Spleen (tissue), 13 donors: ENCODE measurements at places on chromosomes 7 and 10. TPM values are rescaled to one million over a fixed set of nuclear protein-coding genes. Genes with fewer than 3 reads are reported as not detected.

MYPN gene
- not detected for total RNA-seq

- no peak for DNase-seq
Observed at GRCh38 chr7:70744492-70744891, 387.5 kb upstream of the GALNT17 start.

CALML5 gene
- not detected for total RNA-seq

RASA4 gene
- total RNA-seq: 53.5 TPM

TRDMT1 gene
- 10.8 TPM for total RNA-seq

SLC26A3 gene
- not detected for total RNA-seq

- no peak for DNase-seq
Observed at GRCh38 chr7:129765352-129765751, 153.8 kb downstream of the NRF1 start.

PARP12 gene
- total RNA-seq: 60.8 TPM

- peak; percentile 86 for DNase-seq
Observed at GRCh38 chr10:1661859-1662437, 75.4 kb downstream of the ADARB2 start.

ELMO1 gene
- 205 TPM for total RNA-seq

GRCh38 chr10:61397175-61397986 is 55.8 kb downstream of the TMEM26 start:
- no peak for DNase-seq

DNA sequence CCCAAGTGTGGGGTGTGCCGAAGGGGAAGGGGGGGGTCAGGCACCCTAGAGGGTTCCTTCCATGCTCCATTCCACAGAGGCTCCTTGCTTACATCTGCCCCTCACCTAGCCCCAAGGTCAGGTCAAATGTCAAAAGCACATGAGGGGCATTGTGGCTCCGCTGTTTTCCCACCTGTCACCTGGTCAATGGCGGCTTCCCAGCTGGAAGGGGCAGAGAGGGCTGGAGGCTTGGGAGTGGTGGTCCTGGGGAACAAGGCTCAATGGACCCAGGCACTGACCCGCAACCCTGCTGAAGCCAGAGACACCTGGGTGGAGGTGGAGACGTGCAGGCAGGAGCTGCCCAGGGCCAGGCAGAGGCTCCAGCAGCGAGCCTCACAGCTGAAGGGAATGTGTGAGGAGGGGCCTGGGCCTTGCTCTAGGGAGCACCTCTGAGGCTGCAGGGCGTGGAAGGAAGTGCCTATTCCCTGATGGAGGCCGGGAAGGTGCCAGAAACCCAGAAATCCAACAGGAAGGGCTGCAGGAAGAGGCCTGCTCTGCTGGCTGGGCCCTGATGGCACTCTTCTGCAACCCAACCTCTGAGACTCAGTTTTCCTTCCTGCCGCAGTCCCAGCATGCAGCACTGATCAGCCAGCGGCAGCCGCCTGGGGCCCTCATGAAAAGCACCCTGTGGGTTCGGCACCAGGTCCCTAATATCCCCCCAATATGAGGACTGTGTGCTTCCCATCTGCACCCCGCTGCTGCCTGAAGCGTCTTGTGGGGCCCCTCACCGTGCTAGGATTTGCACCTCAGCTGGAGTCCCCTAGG is 16.0 kb downstream of the RASGEF1A start:
- DNase-seq: peak; percentile 58

SPDYE6 gene
- total RNA-seq: not detected

DNA sequence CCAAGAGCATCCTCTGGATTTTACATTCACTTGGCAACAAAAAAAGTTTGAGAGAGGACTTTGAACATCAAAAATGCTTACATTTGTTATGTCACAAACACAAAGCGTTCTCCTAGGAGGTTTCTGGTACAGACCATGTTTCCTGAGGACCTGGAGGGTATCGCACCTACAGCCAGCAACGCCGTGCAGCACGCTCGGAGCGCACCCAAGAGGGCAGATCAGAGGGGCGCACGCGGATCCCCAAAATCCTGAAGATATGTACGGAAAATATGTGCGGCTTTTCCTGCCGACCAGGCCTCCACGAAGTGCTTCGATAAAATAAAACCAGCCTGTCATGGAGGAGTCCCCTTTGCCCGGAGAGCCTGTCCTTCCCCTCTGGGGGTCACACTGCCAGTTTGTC is 454.9 kb downstream of the DNAJB6 start:
- DNase-seq: no peak

C10orf143 gene
- total RNA-seq: 2.3 TPM

TMEM26 gene
- 20.3 TPM for total RNA-seq

- no peak for DNase-seq
Observed at GRCh38 chr7:142379201-142379885, 121.5 kb upstream of the PRSS58 start.

GRCh38 chr7:12080006-12080405 is 131.1 kb upstream of the TMEM106B start:
- no peak for DNase-seq

GLI3 gene
- 2.2 TPM for total RNA-seq

- DNase-seq: no peak
Observed at GRCh38 chr7:21448974-21449373, 21.1 kb downstream of the SP4 start.

- DNase-seq: no peak
Observed at GRCh38 chr10:76550806-76551205, 1086.8 kb downstream of the KCNMA1 start.

ESYT2 gene
- 37.1 TPM for total RNA-seq

STARD3NL gene
- total RNA-seq: 41.3 TPM

PCGF5 gene
- total RNA-seq: 51.6 TPM

CUZD1 gene
- total RNA-seq: 2.5 TPM

ACSM6 gene
- total RNA-seq: not detected

DNA sequence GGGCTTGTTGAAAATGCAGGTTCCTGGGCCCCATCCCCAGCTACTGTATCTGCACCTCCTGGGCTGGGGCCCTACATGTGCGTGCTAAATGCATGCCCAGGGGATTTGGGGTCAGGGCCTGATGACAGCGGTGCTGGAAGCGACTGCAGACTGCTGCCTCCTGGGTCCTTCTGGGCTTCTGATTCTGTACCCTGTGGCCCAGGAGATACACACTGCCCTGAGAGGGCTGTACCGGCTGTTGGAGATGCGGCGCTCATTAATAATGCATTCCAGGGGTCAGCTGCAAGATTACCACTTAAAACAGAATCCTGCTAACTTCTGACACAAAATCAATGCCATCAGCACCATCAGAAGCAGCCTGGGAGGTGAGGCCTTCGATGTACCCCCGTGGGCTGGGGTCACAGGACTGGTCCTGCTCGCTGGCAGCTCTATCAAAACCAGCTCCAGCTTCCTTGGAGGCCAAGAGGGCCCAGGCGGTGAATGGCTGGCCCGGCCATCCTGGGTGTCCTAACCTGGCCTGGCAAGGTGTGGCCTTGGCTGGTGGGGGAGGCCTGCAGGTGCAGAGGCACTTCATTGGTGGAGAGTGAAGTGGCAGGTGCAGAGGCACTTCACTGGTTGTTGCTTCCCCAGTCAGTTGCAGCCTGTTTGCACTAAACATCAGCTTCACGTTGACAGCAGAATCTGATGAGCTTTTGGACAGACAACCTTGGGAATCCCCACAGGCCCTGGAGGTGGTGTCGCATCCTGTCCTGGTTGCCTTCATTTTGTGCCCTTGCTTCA is 79.2 kb downstream of the GLRX3 start:
- DNase-seq: peak; percentile 68

DNA sequence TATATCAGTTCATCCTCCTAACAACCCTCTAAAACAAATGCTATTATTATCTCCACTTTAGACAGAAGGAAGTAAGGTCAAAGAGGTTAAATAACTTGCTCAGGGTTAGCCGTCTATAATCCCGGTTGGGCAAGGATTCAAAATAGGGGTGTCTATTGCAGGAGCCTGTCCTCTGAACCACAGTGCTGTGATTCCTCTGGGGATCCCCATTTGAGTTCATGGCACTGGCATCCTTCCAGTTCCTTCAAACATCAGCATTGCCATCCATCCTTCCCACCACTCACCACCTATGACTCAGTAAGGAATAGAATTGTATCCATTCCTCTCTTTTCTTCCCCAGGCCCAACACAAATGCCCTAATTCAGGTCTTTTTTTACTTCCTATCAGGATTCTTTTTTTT is 25.6 kb downstream of the HPS6 start:
- no peak for DNase-seq

- no peak for DNase-seq
Observed at GRCh38 chr7:33872870-33873269, 32.5 kb upstream of the BMPER start.

DNA sequence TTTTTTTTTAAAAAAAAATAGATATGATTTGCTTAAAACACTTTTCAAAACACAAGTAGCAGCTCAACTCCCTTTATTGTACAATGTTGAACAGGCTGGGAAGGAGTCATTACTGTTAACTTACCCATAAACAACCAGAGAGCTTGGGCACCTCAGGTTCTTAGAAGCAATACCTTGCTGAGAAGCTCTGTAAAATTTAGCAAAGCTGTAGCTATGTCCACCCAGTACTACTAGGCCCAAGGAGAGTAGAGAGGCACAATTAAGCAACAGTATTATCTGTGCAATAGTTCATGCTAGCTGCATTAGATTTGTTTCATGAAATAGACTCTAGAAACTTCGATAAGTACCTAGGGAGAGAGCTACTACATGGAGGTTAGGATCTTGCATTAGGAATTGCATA is 32.0 kb downstream of the SEMA3A start:
- DNase-seq: no peak

DNA sequence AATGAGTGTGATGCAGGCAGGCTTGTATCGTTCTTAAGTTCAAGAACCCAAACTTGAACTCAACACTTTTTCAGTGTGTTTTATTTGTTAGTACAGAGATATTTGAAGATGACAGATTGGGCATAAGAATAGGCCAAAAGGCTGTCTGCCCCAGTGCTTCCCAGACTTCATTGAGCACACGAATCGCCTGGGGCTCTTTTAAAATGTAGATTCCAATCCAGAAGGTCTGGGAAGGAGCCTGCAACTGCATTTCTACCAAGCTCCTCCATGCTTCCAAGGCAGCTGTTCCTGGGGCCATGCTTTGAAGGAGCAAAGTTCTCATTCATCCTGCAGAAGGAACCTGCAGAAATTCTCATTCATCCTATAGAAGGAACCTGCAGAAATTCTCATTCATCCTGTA is 114.5 kb upstream of the INSYN2A start:
- no peak for DNase-seq

TEX36 gene
- total RNA-seq: not detected

- DNase-seq: peak; percentile 66
Observed at GRCh38 chr7:503575-504111, 16.0 kb downstream of the PDGFA start.

RHOBTB1 gene
- total RNA-seq: 24.4 TPM

GRCh38 chr10:62554632-62555199 is 180.5 kb downstream of the ZNF365 start:
- DNase-seq: no peak

DNA sequence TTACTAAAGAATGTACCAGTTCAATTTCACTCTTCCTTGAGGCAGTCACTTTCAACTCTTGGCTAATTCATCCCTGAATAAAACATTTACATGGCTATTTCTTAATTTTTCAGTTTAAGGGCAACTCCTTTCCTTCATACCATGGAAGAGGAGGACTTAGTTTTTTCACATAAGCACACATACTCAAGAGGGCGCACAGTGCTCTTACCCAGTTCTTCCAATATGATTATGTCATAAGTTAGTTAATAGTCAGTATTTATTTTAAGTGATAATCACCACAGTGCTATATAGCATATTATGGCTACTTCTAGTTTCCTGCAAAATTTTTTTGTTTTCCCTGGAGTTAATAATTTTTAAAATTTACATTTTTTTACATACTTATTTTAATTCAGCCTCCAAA is 58.6 kb downstream of the SND1 start:
- DNase-seq: no peak

GRCh38 chr10:77283326-77283725 is 354.3 kb downstream of the KCNMA1 start:
- DNase-seq: no peak
